ENCODE measurements at places on chromosomes 6 and 20.

DNA sequence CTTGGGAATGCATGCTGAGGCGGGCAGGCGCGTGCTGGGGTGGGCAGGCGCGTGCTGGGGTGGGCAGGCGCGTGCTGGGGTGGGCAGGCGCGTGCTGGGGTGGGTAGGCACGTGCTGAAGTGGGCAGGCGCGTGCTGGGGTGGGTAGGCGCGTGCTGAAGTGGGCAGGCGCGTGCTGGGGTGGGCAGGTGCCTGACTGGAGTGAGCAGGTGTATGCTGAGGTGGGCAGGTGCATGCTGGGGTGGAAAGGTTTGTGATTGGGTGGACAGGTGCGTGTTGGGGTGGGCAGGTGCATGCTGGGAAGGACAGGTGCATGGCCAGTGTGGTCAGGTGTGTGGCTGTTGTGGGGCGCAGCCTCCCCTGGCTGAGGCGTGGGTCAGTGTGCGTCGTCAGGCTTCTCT lies 404.1 kb downstream of the CDH4 start:
- DNase-seq = no peak

GRCh38 chr6:117870486-117871242 lies 36.4 kb upstream of the SLC35F1 start:
- no peak for DNase-seq

GRCh38 chr6:88006557-88006956 lies 41.1 kb upstream of the SPACA1 start:
- DNase-seq = no peak

DNA sequence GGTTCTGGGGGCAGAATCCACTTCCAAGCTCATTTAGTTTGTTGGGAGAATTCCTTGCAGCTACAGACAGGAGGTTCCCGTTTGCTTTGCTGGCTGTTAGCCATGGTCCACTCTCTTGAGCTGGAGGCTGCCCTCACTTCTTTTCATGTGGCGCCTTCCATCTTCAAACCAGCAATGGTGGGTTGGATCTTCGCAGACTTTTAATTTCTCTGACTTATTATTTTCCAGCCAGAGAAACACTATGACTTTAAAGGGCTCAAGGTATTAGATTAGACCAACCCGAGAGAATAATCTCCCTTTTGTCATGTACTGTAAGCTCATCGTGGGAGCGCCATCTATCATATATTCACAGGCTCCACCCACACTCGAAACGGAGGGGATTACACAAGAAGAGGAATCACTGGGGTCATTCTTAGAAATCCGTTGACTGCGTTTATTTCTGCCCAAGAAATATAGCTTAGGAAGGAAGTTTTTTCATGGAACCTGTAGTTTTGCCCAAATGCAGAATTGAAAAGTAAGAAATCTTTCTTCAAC lies 38.9 kb downstream of the SAMD5 start:
- DNase-seq = no peak

DNA sequence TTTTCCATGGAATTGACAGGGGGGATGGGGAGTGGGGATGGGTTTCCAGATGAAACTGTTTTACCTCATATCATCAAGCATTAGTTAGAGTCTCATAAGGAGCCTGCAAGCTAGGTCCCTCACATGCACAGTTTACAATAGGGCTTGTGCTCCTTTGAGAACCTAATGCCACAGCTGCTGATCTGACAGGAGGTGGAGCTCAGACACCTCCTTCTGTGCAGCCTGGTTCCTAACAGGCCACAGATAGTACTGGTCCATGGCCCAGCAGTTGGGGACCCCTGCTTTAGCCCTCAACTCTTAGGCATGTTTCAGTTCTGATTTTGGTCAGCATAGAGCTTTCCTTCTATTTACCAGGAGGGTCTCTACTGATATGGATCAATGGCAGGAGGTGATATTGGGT lies 251.6 kb downstream of the LAMA2 start:
- no peak for DNase-seq

DNA sequence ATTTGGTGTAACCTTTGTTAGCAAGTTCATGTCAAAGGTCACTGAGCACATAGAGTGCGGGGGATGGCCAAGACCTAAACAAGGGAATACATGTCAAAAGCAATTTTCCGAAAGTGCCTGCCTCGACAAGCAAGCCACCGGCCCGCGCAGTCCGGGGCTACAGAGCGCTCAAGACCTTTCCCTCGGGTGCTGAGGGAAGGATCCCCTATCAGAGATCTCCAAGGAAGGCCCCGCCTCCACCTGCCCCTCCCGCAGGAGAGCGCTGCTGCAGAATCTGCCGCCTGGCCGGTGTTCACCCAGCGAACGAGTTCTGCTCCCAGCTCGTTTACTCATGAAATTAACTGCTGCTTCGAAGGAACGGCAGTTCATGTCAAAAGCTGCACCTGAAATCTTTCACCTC lies 252.7 kb downstream of the BMP7 start:
- DNase-seq = no peak

DNA sequence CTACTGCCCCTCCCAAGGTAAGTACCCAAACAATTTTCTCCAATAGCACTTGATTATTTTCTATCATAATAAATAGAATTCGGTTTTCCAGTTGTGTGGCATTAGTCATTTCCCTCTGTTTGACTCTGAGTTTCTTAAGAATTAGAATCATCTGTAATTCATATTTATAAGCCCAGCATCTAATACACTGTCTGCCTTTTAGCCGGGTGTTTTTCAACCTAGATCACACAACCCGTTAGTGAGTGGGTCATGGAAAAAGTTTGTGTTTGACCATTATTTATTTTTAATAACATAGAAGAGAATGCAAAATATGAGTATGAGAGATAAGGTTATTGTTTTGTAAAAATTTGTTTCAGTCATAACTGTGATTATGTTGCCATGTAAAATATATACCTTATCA lies 701.6 kb downstream of the RFPL4B start:
- no peak for DNase-seq

- no peak for DNase-seq
Measured at GRCh38 chr20:32314768-32315167, 37.3 kb downstream of the KIF3B start.

DNA sequence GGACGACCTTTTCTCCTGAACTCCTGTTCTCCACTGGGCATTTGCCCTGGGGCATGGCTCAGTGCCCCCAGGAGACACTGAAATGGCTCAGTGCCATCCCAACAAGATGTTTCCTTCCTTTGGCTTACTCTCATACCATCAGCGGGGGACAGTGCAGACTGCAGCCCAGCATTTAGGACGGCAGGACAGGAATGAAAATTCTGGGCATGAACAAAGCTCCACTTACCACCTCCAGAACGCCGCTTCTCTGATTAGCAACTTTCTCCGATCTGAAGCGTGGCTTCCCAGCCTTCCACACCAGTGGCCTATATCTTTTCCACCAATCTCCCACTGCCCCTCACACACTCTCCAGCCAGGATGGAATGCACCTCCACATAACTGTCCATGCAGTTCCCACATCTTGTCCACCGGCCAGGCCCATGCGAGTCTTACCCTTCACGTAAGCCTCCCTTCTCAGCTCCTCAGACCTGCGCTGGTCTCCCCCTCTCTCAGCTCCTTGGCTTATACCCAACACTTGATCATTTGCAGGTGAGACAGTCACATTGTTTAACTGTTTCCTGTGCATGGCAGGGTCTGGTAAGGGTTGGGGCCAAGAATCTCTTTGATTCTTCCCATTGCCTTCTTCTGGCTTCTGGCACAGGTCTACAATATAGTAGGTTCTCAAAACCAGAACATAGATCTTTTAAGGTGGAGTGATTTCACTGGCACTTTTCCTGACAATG lies 114.5 kb downstream of the FYN start:
- peak; percentile 64 for DNase-seq

- no peak for DNase-seq
Measured at GRCh38 chr6:149445573-149445972, 39.2 kb downstream of the ZC3H12D start.

- peak; percentile 44 for DNase-seq
Measured at GRCh38 chr6:108564178-108564577, 3.5 kb downstream of the FOXO3 start.

- peak; percentile 76 for DNase-seq
Measured at GRCh38 chr6:158817728-158818580, 1.2 kb downstream of the EZR start.

DNA sequence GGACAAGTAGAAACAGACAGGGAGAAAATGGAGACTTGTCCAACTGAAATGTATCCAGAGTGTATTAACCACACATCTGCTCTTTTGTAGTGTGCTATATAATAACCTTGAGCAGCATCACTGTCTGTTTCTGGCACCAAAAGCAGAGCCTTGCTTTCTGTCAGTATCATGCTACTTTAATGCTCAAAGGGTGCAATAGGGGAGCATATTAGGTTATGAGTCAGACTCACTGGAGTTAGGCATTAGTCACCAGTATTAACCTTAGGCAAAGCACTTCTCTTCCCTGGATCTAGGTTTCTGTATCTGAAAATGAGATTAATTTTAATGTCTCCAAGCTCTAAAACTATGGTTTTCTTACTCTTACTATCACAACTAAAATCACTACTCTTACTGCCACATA lies 280.1 kb downstream of the TFAP2B start:
- no peak for DNase-seq

GRCh38 chr6:11917951-11918738 lies 94.0 kb upstream of the HIVEP1 start:
- DNase-seq = no peak

DNA sequence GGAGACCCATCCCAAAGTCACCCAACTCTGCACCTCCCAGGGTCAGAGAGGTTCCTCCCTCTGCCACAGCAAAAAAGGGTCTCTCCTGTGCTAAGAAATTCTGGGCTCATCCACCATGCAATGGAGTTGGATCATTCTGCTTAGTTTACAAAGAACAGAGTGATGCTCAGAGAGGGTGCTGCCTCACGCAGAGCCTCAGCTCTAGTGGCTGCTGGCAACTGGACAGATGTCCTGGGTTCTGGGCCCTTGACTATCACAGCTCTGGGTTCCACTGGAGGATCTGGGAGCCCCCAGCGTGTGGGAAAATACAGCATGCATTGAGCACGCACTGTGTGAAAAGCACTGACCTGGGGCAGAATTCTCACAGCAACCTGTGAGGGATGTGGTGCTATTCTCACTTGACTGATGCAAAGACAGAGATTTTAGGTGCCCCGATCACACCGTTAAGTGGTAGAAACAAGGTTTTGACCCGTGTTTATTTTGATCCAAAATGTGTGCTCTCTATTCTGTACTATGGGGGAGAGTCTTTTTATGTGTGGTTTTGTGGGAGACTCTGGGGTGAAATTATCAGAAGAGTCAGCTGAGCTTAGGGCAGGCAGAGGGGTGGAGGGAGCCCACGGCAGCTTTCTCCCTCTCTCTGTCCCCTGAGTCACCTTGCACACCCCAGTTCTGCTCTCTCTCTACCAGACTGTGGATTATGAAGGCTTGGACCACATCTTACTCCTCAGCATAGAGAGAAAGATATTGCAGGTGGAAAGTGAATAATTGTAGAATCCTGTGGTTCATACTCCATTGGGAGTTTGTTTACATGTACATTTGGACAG lies 19.9 kb downstream of the TREML4 start:
- DNase-seq = no peak

DNA sequence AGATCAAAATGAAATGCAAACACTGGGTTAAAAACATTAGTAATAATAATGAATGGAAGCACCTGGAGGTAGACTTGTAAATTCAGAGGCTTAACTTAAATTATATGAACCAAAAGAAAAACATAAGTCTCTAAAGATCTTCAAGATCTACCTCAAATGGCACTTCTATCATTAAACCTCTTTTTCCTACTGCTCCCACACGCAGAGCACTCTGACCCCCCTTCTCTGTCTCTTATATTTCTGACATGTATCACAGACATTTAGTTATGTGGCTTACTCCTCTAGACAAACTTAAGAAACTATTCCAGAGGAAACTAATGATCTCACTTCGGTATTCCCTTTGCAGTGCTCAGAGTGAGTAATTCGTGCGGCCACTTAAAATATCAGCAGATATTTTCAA lies 1.1 kb downstream of the TBC1D32 start:
- no peak for DNase-seq

GRCh38 chr6:31575335-31575901 lies at the start of gene TNF:
TNF (plus strand) TSS chr6:31575565; CDS start chr6:31575742, 177 bp downstream.
- DNase-seq = peak; percentile 91

DNA sequence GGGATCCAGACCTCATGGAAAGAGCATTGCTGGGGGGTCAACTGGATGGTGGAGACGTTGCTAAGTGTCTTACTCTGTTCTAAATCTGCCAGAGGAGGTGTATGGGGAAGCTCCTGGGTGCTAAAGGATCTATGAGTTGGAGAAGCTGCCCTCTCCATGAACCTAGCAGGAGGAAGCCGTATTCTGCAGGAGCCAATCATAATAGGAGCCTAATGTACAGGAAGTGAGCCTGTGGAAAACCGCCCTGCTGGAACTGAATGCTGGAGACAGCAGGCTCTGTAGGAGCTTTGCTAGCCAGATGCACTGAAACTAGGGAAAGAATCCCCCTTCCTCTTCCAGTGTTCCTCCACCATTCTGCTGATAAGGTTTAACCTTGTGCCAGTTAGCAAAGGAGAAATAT lies 10.9 kb downstream of the CASP8AP2 start:
- DNase-seq = no peak

DNA sequence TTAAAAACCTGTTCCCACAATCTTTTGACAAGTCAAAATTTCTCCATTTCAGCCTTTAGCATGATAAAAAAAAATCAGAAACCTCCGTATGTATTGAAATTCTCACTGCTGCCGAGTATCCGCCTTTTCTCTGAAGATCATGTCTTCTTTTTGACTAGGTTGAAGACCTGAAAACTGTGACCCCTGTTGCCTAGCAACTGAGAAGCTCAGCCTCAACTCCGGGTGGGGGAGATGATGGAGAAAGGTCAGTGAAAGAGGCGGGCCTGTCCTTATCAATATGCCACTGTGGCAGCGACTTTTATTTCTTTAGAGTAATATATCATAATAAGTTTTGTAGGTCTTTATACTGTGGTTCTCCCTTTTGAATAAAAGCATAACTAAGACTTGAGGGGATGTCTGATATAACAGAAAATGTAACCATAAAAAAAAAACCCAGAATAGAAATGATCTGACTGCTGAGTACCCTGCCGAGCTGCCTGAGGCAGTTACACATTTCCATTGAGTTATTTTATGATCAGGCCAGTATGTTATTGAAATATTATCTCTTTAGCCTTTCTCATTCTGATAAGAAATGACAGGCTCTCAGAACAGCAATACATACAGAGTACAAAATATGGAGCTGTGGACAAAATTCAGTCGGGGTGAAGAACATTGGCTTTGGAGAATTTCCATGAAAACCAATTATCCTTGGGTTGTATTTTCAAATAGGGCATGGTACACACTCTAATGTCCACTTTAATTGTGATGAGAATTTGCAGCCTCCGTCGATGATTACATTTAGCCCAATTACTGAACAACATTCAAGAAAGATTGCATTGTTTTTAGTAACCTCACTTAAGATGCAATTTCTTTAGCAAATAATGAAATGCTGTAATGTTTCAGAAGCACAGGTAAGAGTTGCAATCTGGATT lies 136.7 kb upstream of the EEF1E1 start:
- no peak for DNase-seq

GRCh38 chr6:89956182-89956581 lies 61.9 kb downstream of the GJA10 start:
- no peak for DNase-seq
